ENCODE measurements at places on chromosomes 7 and 10. TPM values are rescaled to one million over a fixed set of nuclear protein-coding genes. Genes with fewer than 3 reads are reported as not detected.

FKBP9 gene
- total RNA-seq, result not detected

DNA sequence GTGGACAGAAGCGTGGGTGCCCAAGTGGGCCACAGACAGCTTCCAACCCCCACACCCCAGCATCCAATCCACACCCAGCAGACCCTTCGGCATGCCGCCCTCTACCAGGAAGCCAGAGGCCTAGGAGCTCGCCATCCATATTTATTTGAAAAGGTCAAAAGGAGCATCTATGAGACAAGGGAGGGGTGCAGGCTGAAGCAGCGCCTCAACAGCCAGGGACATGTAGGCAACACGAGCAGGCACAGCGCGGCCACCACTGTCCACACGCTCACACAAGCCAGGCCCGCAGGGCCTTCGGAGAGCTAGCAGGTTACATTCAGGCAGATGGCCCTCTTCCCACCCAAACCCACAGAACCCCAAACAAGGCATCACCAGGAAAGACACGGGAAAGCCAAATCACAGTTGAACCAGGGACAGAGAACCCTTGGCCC is 34.6 kb downstream of the PSAP start:
- H3K4me3 ChIP-seq, result no peak overlapping the region
- H3K27me3 ChIP-seq, result no peaks in the 10 kb centered on the region
- DNase-seq, result no peak
- no peak overlapping the region for H3K27ac ChIP-seq
- H3K36me3 ChIP-seq, result peaks cover 33% of the 10 kb centered on the region

GRCh38 chr10:13751191-13751764 is 164.5 kb downstream of the PRPF18 start:
- no peak overlapping the region for H3K27ac ChIP-seq
- no peaks in the 10 kb centered on the region for H3K36me3 ChIP-seq
- H3K27me3 ChIP-seq, result peaks cover 2% of the 10 kb centered on the region
- peaks cover 5% of the 10 kb centered on the region for H3K4me1 ChIP-seq

GATAD1 gene
- total RNA-seq, result 19.8 TPM

GALNT17 gene
- total RNA-seq, result not detected

- no peaks in the 10 kb centered on the region for H3K36me3 ChIP-seq
- H3K27ac ChIP-seq, result no peak overlapping the region
- no peaks in the 10 kb centered on the region for H3K4me1 ChIP-seq
- DNase-seq, result no peak
- H3K27me3 ChIP-seq, result no peaks in the 10 kb centered on the region
Observed at GRCh38 chr7:67451306-67451705, 454.7 kb downstream of the TYW1 start.

DNA sequence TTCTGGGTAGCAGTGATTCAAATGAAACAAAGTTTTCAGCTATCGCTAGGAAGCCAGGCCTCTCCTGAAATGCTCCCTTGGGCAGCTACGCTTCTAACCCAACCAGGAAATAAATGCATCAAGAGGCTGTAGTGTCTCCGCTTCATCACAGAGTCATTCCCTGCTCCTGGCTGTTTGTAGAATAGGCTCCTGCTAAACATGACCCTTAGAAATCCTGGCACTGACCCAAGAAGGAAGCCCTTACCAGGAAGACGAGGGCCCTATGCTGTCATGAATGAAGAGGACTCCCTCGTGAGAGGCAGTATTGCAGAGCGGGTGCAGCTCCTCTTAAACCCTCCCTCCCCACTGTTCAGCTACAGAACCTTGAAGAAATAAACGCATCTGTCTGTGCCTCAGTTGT is 48.3 kb downstream of the NOD1 start:
- no peak for DNase-seq
- no peaks in the 10 kb centered on the region for H3K27me3 ChIP-seq
- H3K4me1 ChIP-seq, result peaks cover 3% of the 10 kb centered on the region
- H3K27ac ChIP-seq, result no peak overlapping the region

DNA sequence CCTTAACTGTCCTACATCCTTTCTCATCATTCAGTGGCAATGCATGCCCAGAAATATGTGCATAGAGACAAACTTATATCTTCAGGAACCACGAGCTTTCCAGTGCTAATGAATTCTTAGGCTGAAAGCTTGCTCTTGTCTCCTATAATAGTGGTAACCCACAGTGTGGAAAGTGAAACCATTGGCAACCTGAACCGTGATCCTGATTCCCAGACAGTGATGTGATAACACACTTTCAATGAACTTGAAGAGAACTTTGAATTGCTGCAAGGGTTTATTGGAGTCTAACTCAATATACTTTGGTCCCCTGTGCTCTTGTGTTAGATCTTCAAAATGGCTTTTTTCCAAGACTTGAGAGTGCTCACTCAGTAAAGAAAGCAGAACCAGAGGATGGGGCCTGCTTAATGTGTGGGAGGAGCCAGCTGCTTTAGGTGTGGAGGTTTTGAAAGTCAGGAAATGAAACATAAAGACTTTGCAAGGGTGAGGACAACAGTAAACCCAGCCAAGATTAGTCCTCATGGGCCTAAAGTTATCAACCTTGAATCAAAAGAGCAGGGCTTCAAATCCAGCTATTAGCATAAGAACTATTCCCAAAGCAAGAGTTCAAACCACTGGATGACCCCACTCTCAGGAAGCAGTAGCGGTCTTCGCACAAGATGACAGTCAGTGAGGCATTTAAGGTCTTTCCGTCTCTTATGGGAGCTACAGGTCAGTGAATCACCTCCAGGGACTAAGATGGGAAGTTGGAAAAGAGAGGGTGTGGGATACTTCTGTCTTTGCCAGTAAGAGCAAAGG is 332.4 kb upstream of the NRP1 start:
- H3K27me3 ChIP-seq, result peaks cover 4% of the 10 kb centered on the region
- H3K36me3 ChIP-seq, result no peaks in the 10 kb centered on the region
- no peak overlapping the region for H3K4me3 ChIP-seq
- H3K27ac ChIP-seq, result no peak overlapping the region
- no peaks in the 10 kb centered on the region for H3K4me1 ChIP-seq

DNA sequence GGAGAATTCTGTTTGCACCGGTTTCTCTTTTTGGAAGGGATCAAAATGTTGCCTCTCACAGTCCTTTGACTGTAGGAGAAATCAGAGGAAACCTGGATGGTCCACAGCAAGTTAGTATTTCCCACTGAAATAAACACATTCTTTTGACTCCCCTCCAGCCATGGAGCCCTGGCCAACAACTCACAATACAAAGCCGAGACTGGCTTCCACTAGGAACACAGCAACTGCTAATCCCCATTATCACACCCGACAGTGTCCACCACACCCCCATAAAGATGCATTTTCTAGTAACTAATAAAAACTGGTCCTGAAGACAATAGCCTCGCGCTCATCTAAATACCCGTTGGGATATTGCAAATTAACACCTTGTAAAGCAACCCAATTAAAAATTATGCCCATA is 798 bp upstream of the MACROH2A2 start:
- H3K4me1 ChIP-seq, result peaks cover 7% of the 10 kb centered on the region
- peak overlapping the region; percentile 78 for H3K4me3 ChIP-seq
- no peak overlapping the region for H3K27ac ChIP-seq
- no peak for DNase-seq
- H3K36me3 ChIP-seq, result no peaks in the 10 kb centered on the region
- peaks cover 44% of the 10 kb centered on the region for H3K27me3 ChIP-seq

- no peak overlapping the region for H3K4me3 ChIP-seq
- H3K36me3 ChIP-seq, result peaks cover 26% of the 10 kb centered on the region
- no peaks in the 10 kb centered on the region for H3K27me3 ChIP-seq
- peaks cover 10% of the 10 kb centered on the region for H3K4me1 ChIP-seq
- no peak for DNase-seq
Observed at GRCh38 chr7:7249814-7250213, 67.5 kb downstream of the C1GALT1 start.

- peaks cover 48% of the 10 kb centered on the region for H3K27me3 ChIP-seq
- peaks cover 7% of the 10 kb centered on the region for H3K4me1 ChIP-seq
- no peak for DNase-seq
- H3K36me3 ChIP-seq, result no peaks in the 10 kb centered on the region
Observed at GRCh38 chr7:1251796-1252539, 19.3 kb downstream of the UNCX start.

DNA sequence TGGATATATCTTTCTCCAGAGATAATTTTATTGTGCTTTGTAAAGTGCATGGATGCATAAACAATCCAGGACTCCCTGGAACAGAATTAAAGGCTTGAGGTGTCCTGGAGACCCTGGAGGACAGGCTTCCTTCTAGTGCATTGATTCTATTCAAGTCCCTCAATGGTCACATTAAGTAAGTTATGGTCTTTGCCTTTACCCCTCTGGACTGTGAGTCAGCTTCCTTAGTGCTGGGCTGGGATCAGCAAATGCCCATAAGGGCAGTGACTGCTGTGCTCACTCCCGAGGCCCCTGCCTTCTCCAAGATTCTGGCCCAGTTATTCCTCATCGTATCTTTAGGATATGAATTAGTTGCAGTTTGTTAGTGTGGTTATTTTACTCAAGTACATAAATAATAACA is 178.7 kb upstream of the PRSS58 start:
- peaks cover 41% of the 10 kb centered on the region for H3K4me1 ChIP-seq
- H3K36me3 ChIP-seq, result no peaks in the 10 kb centered on the region
- H3K4me3 ChIP-seq, result no peak overlapping the region
- DNase-seq, result no peak
- H3K27ac ChIP-seq, result no peak overlapping the region
- no peaks in the 10 kb centered on the region for H3K27me3 ChIP-seq

DNA sequence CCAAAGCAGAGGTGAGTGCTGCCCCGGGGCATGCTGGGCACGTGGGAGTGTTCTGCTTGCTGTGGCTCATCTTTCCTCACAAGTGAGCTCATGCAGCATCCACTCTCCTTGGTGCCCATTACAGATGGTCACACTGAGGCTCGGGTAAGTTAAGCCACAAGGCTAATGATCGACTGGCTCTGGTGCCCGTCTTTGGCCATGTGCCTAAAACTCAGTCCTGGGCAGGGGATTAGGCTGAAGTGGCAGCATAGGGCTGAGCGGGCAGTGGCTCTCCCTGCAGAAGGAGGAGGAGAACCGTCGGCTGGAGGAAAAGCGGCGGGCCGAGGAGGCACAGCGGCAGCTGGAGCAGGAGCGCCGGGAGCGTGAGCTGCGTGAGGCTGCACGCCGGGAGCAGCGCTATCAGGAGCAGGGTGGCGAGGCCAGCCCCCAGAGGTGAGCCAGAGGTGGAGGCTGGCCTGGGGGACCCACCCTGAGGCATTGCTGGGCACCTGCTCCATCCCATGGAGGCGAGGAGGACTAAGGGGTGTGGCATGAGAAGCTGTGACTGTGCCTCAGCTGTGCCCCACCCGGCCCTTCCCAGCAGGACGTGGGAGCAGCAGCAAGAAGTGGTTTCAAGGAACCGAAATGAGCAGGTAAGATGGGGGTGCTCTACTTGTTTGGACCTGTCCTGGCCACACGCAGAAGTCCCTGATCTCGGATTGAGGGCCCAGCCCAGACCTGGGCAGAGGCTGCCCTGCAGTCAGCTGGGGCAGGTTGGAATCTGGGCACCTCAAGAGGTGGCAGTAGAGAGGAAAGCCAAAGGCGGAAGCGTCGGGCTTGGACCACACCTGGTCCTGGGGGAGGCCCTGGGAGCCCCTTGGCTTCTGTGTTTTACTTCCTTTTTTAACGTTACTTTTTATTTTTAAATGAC is 7.3 kb downstream of the PGAM2 start:
- H3K27ac ChIP-seq, result peak overlapping the region; percentile 86
- no peaks in the 10 kb centered on the region for H3K27me3 ChIP-seq
- peaks cover 43% of the 10 kb centered on the region for H3K36me3 ChIP-seq
- no peak overlapping the region for H3K4me3 ChIP-seq
- peaks cover 28% of the 10 kb centered on the region for H3K4me1 ChIP-seq
- peak; percentile 1 for DNase-seq

Data from activated CD8-positive, alpha-beta T cell treated with anti-CD3 and anti-CD28 coated beads for 36 hours (primary cell).